ENCODE measurements at places on chromosomes 3 and 15.
A peak's percentile ranks its signal among the peaks of the same experiment; 100 is the strongest.

GRCh38 chr3:43319376-43319775, 33.0 kb downstream of the SNRK start:
- DNase-seq, result no peak

- DNase-seq, result peak; percentile 9
Measured at GRCh38 chr15:34318277-34319079, 19.1 kb downstream of the SLC12A6 start.

DNA sequence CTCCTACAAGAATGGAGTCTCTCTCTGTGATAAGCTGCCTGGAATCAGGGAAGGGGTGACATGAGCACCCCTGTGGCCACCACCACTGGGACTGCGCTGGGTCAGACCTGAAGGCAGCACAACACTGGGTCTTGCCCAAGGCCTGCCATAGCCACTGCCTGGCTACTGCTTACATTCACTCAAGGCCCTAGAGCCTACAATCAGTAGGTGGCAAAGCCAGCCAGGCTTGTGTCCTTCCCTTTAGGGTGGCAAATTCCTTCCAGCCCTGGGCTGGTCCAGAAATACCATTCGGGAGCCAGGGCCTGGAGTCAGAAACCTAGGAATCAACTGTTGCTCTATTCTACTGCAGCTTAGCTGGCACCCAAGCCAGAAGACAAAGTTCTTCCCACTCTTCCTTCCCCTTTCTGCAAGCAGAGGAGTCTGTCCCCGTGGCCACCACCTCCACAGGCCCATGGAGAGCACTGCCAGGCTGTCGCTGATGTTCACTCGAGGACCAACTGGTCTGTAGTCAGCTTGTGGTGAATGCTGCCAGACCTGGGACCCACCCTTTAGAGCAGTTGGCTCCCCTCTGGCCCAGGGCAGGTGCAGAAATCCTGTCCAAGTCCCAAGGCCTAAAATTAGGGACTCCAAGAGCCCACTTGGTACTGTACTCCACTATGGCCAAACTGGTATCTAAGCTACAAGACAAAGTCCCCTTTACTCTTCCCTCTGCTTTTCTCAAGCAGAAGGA, 307.4 kb downstream of the THSD4 start:
- no peak for DNase-seq

DNA sequence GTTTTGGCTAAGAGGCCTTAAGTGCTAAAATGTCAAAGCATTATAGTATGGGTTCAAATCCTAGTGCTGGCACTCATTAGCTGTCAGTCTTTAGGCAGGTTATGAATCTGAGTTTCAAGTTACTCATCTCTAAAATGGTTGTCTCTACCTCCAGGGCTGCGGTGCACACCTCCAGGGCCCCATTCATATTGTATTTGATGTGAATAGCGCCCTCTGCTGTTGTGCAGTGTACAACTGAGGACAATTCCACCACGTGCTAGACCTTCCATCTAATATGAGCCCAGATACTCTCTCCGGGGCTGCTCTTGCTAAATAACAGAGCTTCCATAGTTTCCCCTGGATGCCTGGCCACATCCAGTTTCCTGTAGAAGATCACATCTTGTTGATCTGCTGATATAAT, 54.3 kb downstream of the OXNAD1 start:
- no peak for DNase-seq

DNA sequence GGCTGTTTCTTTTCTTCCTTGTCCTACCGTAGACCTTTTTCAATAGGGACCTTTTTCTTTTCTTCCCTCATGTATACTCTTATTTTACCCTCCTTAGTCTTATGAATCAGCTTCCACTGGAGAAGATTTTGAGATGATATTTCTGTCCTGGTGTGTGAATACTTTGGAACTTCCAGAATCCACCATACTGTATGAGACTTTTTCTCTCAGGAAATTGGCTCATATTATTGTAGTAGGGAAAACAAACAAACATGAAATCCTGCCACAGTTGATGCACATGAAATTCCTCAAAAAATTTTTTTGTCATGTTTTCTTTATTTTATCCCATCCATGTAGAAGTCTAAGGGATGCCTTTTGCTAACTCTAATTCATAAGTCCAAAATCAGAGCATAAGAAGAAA, 289.3 kb upstream of the PLSCR5 start:
- no peak for DNase-seq

DNA sequence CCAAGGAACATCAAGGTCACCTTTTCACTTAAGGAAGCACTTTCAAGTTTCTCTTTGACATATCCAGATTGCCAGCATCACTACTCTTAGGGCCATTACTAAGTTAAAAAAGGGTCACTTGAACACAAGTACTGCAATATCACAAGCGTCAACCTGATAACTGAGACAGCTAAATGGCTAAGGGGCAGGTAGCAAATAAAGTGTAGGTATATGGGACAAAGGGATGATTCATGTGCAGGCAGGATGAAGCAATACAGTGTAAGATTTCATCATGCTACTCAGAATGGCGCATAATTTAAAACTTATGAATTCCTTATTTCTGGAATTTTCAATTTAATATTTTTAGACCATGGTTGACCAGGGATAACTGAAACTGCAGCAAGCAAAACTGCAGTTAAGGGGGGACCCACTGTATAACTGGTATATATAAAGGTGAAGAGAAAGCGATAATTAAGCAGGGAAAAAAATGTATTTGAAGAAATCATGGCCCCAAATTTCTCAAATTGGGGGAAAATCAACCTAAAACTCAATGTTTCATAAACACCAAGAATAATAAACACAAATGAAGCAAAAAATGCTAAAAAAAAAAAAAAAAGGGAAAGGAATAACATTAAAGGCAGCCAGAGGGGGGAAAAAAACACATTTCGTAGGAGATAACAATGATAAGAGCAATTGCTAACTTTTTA, 13.1 kb downstream of the CCR1 start:
- DNase-seq, result no peak

- DNase-seq, result peak; percentile 45
Measured at GRCh38 chr15:96457841-96458240, 127.3 kb downstream of the NR2F2 start.

DNA sequence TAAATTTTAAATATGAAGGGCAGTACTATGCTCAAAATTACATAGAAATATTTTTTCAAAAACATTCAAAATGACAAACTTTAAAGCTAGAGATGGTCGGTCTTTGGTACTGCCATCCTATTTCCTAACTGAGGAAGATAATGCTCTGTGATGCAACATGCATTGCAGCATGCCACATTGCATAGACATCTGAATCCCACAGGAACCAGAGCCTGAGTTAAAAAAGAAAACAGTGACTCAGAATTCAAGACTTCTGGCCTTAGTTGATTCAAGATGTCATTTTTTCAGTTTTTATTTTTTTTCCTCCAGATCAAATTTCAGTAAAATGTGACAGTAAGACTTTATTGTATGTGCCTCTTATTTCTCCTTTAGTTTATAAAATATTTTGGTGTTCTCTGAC, 33.1 kb downstream of the TP63 start:
- peak; percentile 88 for DNase-seq

GRCh38 chr3:23691357-23691895, 114.3 kb upstream of the UBE2E1 start:
- DNase-seq, result peak; percentile 34

DNA sequence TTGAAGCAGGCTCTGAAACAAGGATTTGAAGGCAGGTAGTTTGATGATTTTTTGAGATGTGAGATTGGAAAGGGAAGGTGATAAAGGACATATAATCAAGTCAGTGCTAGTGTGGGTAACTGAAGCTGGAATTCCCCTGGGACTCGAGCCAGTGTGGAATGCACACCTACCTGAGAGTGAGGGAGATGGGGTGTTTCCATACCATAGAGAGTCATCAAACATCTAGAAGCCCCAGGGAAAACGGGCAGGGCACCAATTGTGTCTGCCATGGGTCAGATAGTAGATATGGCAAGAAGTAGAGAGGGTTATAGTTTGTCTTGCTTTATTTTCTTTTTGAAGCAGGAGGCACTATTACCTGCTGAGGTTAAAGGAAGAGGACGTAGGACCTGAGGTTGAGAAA, 120.0 kb downstream of the SSR3 start:
- no peak for DNase-seq

DNA sequence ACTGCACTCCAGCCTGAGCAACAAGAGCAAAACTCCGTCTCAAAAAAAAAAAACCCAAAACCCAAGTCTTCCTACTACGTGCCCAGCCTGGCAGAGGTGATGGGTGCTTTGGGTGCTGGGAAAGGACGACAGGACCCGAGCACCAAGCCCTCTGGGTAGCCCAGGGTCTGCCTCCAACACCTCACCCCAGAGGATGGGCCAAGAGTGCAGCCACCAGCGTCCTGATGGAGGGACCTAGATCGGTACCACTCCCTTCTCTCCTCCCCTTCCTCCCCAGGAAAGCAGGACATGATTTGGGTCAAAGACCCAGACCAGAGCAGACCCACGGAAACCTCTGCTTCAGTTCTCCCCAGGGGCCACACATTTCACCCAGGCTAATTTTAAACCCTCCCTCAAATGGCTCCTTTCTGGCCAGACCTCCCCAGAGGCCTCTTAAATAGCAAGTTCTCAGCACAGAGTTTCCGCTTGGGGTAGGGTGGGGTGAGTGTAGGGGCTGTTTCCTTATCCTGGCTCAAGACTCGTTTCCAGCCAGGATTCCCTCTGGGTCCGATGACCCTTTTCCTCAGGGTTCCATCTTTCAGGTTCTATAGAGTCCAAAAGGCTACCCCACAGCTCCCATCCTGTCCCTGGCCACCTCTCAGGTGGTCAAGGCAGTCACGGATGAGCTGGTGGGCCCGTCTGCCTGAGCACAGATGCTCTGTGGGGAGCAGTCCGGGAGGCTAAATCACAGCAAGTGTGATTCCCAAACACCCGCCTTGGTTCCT, 20.5 kb downstream of the RBPMS2 start:
- no peak for DNase-seq

- no peak for DNase-seq
Measured at GRCh38 chr3:187162265-187162953, 23.1 kb upstream of the RPL39L start.

DNA sequence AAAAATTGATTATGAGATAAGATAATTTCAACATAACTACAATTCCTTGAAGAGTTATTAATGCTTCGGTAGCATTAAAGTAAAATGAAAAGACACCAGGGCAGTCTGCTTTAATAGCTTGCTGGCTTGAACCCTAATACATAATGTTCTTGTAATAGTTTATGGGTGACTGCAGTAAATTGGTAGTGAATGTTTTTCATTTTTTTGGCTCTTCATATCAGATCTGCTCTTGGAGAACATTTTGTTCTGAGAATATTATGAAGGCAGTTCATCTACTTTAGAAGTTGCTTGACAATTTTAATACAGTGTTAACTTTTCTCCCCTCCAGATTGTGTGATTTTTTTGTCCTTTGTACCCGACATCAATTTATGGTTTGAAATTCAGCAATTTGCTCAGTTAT, 128.4 kb downstream of the ZBTB20 start:
- no peak for DNase-seq

DNA sequence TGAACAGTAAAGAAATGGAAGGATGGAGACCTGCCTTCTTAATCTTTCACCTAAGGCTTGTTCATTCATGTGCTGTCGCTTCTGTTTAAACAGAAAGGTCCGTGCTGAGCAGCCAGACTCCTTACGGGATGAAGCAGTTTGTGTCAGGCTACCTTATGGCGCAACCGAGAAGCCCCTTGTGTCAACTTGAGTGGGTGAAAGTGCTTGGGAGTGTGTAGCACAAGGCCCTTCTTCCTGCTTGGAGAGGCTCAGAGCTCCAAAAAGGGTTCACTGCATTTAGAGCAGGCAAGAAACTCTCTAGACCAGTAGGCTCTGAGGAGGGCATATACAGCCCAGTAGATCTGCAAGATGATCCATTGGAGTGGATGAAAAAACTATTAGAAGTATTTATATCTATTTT, 16.0 kb downstream of the CAPN3 start:
- no peak for DNase-seq

DNA sequence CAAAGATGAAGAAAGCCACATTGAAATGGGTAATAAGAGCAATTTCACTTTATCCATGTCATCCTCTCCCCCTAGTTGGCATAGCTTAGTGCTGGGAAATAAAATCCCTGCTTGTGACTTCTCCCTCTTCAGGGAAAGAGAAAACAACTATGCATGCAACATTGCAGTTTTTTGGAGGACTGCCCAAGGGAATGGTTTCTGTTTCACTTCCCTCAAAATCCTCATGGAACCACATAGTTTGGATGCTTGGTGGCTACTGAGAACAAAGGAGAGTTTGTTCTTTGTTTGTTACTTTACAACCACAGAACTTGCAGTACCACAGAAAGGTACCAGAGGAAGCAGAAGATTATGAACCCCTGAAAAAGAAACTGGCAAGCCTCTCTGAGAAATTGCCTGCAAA, 384.6 kb upstream of the RORA start:
- no peak for DNase-seq

GRCh38 chr3:4543110-4543509, 50.0 kb downstream of the ITPR1 start:
- DNase-seq, result no peak

DNA sequence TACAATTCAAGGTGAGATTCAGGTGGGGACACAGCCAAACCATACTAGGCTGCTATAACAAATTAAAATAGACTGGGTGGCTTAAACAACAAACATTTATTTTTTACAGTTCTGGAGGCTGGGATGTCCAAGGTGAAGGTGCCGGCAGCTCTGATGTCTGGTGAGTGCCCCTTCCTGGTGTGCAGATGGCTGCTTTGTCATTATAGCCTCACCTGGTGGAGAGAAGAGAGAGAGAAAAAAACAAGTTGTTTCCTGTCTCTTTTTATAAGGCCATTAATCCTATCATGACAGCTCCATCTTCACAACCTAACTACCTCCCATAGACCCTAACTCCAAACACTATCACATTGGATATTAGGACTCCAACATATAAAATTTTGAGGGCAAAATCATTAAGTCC, 279.7 kb downstream of the ZIC1 start:
- DNase-seq, result no peak

DNA sequence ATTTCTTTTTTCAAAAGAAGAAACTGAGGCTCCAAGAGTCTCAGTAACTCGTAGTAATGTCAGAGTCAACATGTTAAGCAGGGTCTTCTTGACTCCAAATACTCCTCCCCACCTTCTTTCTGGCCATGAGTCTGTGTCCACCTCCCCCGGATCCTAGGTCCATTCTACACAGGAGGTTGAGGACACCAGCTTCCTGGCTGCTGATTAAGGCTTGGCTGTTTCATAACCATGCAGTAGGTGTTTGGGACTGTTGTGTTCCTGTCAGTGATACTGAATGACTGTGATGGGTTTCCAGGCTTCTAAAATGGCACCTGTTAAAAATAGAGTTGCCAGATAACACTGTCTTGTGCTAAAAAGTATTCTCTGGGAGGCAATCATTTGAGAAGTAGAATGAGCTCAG, 130.8 kb upstream of the IL12A start:
- no peak for DNase-seq

GRCh38 chr15:62658498-62658897, 384.0 kb upstream of the TPM1 start:
- peak; percentile 20 for DNase-seq

- peak; percentile 50 for DNase-seq
Measured at GRCh38 chr15:59501597-59501996, 63.6 kb downstream of the FAM81A start.

- no peak for DNase-seq
Measured at GRCh38 chr3:37645517-37646380, 215.9 kb upstream of the CTDSPL start.

- no peak for DNase-seq
Measured at GRCh38 chr15:78732634-78733033, 78.6 kb downstream of the ADAMTS7 start.
